ENCODE measurements at places on chromosomes 3 and 15. TPM values are rescaled to one million over a fixed set of nuclear protein-coding genes. Genes with fewer than 3 reads are reported as not detected.

The CPN2 gene
- 0.21 TPM for total RNA-seq

The CCDC9B gene
- 0.18 TPM for total RNA-seq

The THRB gene
- total RNA-seq: 1.0 TPM

The PSMD6 gene
- total RNA-seq: 169 TPM

The TUSC7 gene
- not detected for total RNA-seq

The STXBP5L gene
- 1.5 TPM for total RNA-seq

The SLC9C1 gene
- 0.41 TPM for total RNA-seq

The FBXL2 gene
- 5.3 TPM for total RNA-seq

DNA sequence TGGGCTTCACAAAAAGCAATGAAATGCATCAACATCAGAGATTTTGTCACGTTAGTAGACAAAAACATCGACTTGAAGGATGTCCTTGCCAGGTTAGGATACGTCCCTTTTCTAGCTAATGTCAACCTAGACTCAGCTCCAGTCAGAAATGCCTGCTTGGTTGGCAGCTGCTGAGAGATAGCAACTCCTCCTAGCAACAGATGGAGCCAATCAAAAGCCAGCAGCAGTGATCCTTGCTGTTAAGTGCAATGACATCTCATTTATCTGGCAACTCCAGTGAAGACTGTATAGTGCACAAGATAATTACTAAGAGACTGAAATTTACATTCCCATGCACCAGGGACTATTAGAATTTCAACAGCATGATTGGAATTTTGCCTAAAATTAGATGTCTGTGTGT, 424.1 kb downstream of the FGF12 start:
- DNase-seq: peak; percentile 0

GRCh38 chr3:14680716-14681115, 5.8 kb downstream of the C3orf20 start:
- no peak for DNase-seq

DNA sequence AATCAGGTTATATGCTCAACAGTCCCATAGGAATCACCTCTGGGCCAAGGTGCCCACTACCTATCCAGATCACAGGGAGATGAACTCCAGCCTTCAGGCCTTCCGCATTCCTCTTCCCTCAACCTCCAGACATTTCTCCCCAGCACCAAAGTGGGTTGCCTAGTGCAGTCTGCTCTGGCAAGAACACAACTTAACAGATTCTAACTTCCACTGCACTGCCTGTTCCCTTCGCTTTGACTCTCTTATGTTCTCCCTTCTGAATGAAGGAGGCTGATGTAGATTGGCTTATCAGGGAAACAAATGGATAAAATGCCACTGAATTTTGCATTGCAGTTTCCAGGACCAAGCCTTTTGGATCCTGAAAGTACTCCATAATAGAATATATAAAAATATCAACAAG, 106.3 kb downstream of the SRGAP3 start:
- no peak for DNase-seq

DNA sequence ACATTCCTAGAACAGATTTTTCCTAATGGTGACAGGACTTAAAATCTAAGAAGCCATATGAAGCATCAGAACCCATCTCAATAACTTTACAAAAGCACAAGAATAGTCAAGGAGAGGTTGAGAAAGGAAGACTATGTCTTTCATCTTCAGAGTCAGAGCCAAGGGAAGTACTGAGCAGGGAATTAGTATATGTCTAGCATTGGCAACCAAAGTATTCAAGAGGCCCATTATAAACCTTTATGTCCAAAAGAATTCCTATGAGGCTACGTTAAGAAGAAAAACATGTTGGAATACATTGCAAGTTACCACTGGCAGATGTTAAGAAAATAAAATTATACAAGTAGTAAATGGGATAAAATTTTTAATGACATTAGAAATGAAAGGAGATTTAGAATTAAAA, 150.5 kb downstream of the MAGI1 start:
- DNase-seq: no peak

DNA sequence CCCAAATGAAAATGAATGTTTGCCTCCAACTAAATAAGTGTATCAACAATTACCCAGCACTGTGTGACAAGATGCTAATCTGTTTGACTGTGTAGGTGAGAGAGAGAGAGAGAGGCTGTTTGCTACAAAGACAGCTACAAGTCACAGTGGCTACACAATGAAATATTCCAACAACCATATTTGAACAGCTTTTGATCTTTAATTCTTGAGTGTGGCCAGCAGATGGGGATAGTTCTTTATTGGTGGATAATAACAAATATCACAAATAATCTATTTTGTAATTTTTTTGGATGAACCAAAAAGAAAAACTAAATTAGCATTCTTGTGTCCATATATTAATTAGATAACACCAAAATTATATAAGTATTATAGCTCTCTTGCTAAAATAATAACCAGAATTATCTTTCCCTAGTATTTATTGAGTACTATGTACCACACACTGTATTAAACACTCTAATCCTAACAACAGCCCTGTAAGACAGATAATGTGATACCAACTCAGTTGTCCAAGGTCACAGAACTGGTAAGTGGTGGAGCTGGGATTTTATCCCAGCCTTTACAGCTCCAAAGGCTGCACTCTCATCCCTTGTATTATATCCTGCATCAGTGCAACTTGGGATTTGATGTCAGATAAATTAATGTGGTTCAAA, 61.9 kb upstream of the C3orf80 start:
- DNase-seq: no peak

DNA sequence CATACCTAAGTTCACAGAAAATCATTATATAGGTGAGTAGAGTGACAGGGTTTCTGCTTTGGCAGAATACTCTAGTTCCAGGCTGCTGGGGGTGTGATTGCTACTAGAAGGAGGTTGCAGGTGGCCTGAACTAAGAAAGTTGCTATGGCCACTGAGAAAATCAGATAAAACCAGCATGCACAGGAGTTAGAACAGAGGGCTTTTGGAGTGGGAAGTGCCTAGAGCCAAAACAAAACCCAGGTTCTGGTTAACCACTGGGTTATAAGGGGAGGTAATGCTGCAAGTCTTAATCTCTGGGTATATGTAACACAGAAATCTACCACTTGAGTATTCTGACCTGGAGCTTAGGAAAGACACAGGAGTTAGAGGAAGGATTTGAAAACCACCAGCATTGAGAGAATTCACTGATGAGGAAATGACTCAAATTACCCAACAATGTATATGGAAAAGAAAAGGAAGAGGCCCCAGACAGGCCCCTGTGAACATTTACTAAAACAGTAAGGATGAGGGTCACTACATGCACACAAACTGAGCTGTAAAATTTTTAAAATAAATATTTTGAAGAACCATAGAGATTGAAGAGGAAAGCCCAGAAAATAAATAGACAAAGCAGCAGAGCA, 60.0 kb downstream of the PLOD2 start:
- no peak for DNase-seq

- no peak for DNase-seq
Observed at GRCh38 chr3:106359692-106360091, 490.9 kb upstream of the CBLB start.

DNA sequence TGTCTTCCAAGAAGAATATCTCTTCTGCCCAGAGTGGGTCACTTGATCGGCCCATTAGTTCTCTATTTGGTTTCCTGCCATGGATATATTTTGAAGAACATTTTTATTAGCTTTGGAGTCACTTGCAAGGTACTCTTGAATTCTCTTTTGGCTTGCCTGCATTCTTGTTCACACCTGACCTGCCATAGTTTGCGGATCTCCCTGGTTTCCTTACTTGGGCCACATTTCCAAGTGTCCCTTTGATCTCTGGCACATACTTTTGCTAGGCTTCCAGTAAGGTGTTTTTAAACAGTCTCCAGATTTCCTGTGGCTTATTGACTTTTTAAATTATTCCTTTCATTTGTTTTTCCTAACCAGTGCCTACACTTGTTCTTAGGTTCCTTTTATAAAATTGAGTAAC, 488.5 kb upstream of the MDFIC2 start:
- DNase-seq: no peak

- peak; percentile 72 for DNase-seq
Observed at GRCh38 chr15:68672781-68673205, 94.0 kb downstream of the CORO2B start.

DNA sequence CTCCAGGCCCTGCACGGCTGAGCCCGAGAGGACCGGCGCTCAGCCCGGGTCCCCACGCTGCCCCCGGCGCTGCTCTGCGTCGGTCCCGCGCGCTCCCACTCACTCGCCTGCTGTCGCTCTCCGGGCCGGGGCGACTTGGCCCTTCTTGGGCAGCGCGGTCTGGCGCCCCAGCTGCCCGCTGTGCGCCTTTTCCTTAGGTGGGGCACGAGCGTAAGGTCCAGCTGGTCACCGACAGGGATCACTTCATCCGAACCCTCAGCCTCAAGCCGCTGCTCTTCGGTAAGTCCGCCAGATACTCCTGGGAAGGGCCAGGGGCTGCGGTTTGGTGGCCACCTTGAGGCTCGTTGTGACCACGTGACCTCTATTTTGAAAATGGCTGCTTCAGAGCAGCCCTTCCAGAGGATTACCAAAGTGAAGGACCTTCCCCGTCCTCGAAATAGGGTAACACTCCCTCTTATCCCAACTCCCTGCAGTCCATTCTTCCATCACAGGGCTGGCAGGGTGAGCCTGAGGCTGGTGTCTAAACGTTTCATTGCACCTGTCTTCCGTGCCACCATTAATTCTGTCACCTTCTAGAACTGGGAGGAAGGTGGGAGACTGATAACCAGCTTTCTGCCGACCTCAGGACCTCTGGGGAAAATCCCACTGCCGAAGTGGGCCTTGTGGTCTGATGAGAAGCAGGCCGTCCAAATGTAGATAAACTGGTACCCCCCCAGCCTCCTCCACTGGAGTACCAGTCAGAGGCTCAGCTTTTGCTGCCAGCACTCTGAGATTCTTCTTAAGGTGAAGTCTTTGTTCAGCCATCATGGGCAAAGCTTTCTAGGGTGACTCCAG, 812 bp downstream of the P4HTM start:
- peak; percentile 74 for DNase-seq

GRCh38 chr15:40845036-40845435, 1.2 kb downstream of the SPINT1 start:
- no peak for DNase-seq

DNA sequence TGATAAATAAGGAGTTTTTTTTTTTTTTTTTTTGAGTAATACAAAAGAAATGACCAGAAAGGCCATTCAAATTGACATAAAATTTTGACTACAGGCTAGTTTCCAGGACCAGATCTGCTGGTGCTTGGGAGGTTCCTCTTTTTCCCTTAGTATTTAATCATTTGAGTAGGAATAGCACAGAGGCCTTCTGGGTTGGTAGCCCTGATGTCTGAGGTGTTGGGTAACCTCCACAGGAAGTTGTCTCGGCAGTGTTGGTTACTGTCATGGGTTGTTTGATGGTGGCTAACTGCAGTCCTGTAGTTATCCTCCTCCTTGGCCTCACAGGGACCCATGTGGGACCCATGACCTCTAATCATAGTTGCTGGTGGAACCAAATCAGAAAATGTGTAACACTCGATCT, 91.1 kb downstream of the USP13 start:
- no peak for DNase-seq

DNA sequence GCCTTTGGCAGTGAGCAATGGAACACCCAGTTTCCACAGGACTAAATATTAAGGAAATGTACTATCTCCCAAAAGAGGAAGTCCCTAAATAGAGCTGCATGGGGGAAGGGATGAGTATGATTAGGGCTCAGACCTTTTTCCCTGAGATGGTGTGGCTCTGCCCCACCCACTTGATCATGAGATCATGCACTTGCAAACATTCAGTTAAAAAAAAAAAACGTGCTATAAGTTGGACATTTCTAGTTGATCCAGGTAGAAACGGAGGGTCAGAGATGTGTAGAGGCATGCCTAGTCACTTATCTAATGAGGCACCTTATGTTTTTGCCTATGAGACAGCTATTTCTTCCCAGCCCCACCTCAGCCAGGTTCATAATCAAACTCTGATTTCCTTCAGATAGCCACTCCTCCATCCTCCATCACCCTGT, 24.5 kb upstream of the SSR3 start:
- DNase-seq: no peak

GRCh38 chr3:20741381-20741780, 555.4 kb upstream of the SGO1 start:
- no peak for DNase-seq

GRCh38 chr15:67142092-67142766, 76.8 kb downstream of the SMAD3 start:
- no peak for DNase-seq

DNA sequence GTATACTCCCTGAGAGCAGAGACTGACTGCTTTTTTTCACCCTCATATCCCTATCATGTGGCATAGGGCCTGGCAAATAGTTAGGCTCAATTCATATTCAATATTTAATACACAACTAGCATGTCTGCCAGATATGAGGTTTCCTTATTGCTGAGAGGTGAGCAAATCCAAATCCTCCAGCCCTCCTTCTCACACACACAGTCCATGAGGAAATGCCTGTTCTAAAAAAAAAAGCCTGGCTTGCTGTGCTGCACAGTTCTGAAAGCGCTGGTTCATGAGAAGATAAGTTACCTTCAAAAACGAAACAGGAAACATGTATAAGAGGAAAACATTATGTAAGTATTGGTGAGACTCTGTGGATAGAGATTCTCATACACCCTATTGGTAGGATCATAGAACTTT, 15.5 kb upstream of the ACAP2 start:
- no peak for DNase-seq

DNA sequence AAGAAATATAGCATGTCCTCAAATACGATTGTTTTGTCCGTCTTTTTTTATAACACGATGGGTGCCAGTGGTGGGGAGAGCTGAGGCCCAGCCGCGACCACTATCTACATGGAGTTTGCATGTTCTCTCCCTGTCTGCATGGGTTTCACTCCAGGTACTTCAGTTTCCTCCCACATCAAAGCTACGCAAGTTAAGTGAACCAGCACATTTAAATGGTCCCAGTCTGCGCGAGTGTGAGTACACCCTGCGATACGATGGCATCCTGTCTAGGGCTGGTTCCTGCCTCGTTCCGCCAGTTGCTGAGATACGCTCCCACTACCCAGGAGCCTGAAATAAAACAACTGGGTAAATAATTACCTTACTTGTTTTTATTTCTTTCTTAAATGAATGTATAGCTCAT, 40.6 kb downstream of the ATP13A3 start:
- no peak for DNase-seq

- DNase-seq: no peak
Observed at GRCh38 chr15:71883447-71883846, 73.1 kb downstream of the NR2E3 start.

DNA sequence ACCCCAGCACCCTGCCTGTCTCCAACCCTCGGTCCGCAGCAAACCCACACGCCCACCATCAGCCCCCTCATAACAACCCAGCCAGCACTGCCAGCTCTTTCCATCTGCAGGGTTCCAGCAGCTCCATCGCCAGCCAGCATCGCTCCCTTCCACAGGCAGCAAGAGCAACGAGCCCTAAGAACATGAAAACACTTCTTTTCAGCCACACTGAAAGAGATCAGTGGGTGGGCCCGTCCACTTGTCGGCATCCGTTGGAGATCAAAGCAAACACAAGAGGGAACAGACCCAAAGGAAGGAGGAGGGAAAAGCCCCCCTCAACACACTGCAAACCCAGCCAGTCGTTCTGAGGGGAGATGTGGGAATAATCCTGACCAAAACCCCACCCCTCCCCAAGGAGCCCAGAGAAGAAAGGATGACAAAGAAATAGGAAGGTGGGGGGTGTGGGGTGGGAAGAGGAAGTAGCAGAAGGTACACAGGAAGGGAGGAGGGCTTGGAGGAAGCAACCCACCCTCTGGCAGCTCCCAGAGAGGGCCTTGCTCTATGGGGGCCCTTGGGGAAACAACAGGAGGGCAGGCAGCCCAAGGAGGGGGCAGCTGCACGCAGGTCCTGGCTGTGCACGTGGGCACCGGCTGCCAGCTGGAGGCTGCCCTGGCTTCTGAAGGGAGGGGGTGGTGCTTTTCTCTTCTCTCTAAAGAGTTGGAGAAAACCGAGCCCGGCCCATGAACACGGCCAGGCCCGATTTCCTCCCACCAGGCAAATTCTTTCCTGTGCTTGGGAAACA, 473.6 kb upstream of the PROK2 start:
- DNase-seq: peak; percentile 59
